GM13977 (cell line): ENCODE measurements at places on chromosomes 12 and 14.

DNA sequence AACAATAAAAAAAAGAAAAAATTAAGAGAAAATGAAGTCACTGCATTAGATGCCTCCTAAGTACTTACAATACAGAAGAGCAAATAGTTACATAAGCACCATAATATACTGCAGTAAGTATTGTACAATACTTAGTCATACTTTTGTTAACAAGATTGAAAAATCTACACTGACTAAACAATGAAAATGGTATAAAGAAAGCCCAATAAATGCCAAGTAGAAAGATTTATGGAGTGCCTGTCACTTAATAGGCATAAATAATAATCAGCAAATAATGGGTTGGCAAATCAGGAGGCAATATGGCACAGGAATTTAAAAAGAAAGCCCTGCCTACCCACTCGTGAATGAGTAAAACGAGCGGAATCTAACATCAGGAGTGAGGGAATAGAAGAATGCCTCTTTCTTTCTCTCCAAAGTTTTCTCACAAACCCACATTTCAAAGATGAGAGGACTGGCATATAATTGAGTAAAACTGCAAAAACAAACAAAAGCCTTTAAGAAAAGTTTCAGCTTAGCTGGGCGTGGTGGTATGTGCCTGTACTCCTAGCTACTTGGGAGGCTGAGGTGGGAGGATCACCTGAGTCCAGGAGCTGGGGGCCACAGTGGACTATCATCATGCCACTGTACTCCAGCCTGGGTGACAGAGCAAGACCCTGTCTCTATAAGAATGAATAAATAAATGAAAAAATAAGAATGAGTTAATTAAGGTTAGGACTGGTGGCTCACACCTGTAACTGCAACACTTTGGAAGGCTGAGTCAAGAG lies 36.1 kb downstream of the CRY1 start:
- no peak for DNase-seq

DNA sequence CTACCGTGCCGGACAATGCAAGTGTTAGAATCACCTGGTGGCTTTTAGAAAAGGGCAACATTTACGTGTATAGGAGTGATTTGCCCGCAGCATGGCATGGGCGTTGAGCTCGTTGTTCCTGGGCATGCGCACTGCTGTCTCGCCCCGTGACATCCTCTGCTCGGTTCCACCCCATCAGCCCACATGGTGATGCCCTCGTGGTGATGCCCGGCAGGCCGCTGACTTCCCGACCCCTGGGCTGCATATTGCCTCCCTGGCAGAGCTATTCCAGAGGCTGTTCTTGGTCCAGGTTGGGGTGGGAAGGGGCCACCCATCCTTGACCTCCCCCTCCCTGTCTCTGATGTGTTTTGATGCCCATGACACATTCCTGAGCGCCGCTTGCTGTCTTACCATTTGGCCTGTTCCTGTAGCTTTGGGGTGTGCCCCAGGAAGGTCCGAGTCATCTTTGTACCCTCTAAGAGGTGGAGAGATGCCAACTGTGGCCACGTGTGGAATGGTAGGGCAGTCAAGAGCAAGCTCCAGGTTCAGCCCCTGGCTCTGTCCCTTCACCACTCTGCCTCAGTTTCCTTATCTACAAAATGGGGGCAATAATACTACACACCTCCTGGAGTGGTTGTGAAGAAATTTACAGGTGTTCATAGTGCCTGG lies 4.8 kb downstream of the HIP1R start:
- DNase-seq = no peak

GRCh38 chr12:67442347-67442841 lies 173.2 kb downstream of the CAND1 start:
- no peak for DNase-seq

DNA sequence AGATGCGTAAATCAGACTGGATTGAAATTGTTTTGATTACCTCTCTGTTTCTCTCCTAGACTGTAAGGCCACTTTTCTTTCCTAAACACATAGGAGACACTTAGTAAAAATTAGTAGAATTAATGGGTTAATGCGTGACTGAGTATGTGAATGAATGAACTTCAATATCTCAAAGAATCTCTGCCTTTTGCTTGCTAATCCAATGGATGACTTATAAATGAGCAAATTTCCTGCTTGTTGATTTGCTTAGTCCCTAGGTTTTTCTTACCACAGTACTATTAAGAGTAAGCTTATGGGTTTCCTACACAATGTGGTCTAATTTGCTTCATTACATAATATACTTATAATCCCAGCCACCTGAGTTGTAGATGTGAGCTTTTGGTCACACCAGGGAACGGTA lies 164.1 kb downstream of the SRGAP1 start:
- DNase-seq = no peak

GRCh38 chr14:71012888-71013287 lies 105.6 kb downstream of the PCNX1 start:
- no peak for DNase-seq
